Osteocyte (in vitro differentiated cells): ENCODE measurements at places on chromosomes 3 and 15. TPM values are rescaled to one million over a fixed set of nuclear protein-coding genes. Genes with fewer than 3 reads are reported as not detected.

DNA sequence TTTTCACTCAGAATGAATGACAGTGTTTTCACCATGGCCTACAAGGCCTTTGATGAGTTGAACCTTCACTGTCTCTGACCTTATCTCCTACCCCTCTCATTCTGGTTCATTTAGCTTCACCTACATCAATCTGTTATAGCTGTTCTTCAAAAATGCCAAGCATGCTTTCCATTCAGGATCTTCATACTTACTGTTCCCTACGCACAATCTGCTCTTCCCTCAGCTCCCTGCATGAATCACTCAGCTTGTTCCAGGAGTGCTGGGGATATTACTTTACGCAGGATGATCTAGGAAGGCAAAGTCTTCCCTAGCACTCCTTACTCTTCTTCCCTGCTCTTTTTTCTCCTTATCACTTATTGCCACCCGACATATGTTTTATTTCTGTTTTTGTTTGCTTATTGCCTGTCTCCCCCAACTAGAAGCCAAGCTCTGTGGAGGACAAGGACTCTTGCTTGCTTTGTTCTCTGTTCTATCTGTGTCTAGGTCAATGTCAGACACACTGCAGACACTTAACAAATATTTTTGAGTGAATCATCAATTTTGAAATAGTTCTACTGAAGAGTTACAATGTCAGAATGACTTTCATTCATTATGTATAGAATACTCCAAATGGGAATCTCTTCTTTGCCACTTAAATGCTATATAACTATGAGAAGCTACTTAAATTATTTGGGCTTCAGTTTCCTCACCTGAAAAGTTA, 238.3 kb upstream of the FEZF2 start:
- H3K36me3 ChIP-seq, result no peaks in the 10 kb centered on the region
- H3K27me3 ChIP-seq, result peaks cover 17% of the 10 kb centered on the region
- no peak overlapping the region for H3K4me3 ChIP-seq
- H3K4me1 ChIP-seq, result peaks cover 15% of the 10 kb centered on the region
- no peak overlapping the region for H3K27ac ChIP-seq

DNA sequence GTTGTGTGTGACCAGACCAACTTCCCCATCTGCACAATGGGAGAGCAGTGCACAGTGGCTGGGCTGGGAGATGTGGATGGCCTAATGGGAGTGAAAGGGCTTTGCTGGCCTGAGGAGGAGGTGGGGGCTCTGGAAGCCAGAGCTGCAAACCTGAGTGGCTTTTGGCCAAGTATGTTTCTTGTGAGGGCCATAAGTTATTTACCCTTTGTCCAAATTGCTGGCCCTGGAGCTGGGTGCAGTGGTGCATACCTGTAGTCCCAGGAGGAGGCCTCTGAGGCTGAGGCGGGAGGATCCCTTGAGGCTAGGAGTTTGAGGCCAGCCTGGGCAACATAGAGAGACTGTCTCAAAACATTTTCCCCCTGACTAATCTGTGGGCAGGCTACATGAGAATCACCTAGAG, 129.1 kb downstream of the WNT7A start:
- no peak for DNase-seq
- no peak overlapping the region for H3K27ac ChIP-seq
- no peaks in the 10 kb centered on the region for H3K4me1 ChIP-seq

GRCh38 chr3:112793326-112794081, 53.2 kb downstream of the CD200R1L start:
- DNase-seq, result no peak
- H3K4me1 ChIP-seq, result peaks cover 16% of the 10 kb centered on the region
- H3K27me3 ChIP-seq, result no peaks in the 10 kb centered on the region
- no peak overlapping the region for H3K4me3 ChIP-seq
- H3K36me3 ChIP-seq, result no peaks in the 10 kb centered on the region

Gene UBP1
- 53.2 and 57.0 TPM in 2 replicates for total RNA-seq

GRCh38 chr15:99076109-99076508, 28.8 kb upstream of the SYNM start:
- H3K36me3 ChIP-seq, result no peaks in the 10 kb centered on the region
- peak overlapping the region; percentile 74 for H3K4me3 ChIP-seq
- no peak for DNase-seq
- H3K27ac ChIP-seq, result peak overlapping the region; percentile 84
- peaks cover 8% of the 10 kb centered on the region for H3K27me3 ChIP-seq

DNA sequence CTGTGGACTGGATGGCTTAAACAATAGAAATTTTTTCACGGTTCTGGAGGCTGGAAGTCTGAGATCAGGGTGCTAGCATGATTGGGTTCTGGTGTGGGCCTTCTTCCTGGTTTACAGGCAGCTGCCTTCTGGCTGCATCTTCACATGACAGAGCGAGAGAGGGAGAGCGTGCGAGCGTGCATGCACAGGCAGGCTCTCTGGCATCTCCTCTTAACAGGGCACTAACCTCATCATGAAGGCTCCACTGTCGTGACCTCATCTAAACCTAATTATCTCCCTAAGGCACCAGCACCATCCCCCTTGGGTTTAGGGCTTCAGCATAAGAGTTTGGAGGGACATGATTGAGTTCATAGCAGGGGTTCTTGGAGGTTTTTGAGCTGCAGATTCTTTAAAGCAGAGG, 292.0 kb upstream of the C2CD4B start:
- H3K27me3 ChIP-seq, result no peaks in the 10 kb centered on the region
- no peak overlapping the region for H3K27ac ChIP-seq
- H3K4me1 ChIP-seq, result peaks cover 40% of the 10 kb centered on the region
- no peaks in the 10 kb centered on the region for H3K36me3 ChIP-seq

DNA sequence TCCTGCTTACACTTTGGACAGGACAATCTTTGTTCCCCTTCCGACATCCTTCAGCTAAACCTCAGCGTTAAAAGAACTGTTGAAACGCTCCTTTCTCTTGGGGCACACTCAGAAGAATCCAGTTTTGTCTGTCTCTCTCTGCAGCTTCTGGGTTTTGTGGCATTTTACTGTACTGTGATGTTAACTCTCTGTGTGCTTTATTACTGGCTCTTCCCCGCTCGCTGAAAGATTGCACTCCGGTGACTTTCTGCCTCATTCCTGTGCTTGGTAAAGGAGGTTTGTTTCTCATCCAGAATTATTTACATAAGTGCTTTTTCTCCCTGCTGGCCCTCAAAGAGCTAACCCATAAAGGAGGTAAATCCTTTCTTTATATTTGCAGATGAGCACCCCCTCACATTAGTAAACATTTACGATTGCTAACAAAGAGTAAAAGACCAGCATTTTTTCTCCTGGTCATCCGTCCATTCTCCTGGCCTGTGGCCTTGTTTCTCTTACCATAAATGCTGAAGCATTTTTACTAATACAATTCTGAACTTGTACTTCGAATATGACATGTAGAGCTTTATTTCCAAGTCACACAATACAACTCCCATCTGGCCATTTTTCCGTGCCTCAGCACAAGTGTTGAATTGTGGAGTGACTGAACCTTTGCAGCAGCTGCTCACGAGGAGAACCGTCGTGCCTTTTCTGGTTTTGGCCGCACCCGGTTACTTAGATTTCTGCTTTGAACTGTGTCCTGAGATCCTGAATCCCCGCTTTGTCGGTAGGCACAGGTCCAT, 69.3 kb upstream of the RPL35A start:
- H3K27me3 ChIP-seq, result no peaks in the 10 kb centered on the region
- H3K27ac ChIP-seq, result no peak overlapping the region
- peaks cover 42% of the 10 kb centered on the region for H3K36me3 ChIP-seq
